ENCODE measurements at places on chromosomes 1 and 21. TPM values are rescaled to one million over a fixed set of nuclear protein-coding genes. Genes with fewer than 3 reads are reported as not detected.

DNA sequence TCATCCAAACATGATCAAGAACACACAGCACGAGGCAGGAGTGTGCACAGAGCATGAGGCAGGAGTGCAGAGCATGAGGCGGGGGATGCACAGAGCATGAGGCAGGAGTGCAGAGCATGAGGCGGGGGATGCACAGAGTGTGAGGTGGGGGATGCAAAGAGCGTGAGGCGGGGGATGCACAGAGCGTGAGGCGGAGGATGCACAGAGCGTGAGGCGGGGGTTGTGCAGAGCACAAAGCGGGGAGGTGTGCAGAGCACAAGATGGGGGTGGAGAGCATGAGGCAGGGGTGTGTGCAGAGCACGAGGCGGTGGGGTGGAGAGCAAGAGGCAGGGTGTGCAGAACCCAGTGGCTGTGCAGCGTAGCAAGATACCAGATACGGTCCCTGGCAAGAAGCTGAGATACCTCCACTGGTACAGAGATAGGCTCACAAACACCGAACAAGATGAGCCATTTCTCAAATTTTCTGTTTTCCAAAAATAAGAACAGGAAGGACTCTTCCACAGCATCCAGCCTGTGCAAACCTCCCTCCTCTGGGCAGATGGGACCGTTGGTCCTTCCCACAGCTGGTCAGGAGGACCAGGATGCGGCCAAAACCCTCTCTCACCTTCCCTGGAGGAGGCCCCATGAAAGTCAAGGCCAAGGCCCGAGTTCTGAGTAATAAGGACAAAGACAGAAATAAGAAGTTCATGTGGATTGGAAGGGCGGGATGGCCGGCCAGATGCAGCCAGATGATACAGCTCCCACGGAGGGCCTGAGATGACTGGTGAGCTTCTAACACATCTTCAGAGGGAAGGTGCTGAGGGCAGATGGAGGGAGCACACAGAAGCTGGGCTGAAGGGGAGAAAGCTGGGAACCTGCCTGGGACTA is 12.0 kb downstream of the SPATC1L start:
- peaks cover 2% of the 10 kb centered on the region for H3K36me3 ChIP-seq
- DNase-seq = no peak
- H3K27me3 ChIP-seq = peaks cover 23% of the 10 kb centered on the region

GRCh38 chr1:163836481-163836880 is 514.7 kb downstream of the NUF2 start:
- no peaks in the 10 kb centered on the region for H3K27me3 ChIP-seq
- no peaks in the 10 kb centered on the region for H3K36me3 ChIP-seq
- no peak overlapping the region for H3K4me3 ChIP-seq

DNA sequence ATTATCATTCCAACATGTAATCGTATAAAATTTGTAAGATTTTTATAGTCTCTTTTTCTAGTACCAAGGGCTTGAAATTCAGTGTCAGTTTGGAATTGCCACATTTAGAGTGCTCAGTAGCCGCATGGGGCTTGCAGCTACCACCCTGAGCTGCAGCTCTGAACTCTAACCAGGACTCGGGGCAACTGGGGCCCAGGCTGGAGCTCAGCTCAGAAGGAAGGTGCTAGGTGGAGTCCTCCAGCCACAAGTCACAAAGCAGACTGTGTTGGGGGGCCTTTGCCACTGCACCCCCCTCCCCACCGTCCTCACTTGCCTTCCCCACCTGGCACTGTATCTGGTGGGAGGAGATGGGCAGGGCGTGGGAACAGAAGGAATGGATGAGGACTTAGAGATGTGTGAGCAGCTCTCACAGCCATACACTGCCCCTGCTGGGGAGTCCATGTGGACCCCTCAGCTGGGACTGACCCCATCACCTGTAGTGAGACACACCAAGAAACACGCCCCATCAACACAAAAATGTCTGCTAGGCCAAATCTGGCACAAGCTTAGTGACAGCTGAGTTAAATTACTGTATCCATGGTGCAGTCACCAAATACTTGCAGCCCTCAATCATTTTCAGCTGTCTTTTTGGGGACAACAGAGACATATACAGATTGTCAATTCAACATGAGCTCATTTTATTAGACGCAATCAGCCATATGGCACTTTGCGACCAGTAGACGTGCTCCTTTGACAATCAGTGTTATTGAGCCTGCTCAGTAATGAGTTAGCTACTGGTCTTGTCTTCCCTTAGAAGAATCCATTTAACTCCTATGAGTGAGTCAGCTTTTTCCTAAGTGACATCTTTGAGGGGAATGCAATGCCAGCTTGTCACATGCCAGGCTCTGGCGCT is 241.7 kb upstream of the RAB4A start:
- peaks cover 30% of the 10 kb centered on the region for H3K4me1 ChIP-seq
- no peak overlapping the region for H3K27ac ChIP-seq
- peaks cover 3% of the 10 kb centered on the region for H3K27me3 ChIP-seq
- DNase-seq = no peak
- no peak overlapping the region for H3K4me3 ChIP-seq

DNA sequence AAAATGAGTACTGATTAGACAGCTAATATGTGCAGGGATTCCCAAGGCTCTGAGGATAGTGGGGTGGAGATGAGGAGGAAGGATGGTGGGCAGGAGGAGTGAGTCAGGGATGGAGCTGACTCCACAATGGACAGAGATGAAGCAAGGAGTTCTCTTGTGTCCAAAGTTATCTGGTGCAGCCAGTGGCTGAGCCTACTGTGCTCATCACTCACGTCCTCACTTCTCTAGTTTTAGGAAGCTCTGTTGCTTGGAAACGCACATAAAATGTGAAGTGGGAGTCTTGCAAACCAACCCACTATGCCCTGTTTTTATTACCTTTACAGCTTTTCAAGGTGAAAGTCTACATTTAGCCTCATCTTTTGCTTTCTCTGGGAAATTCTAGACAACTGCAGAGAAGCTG is 36.5 kb upstream of the SAMD13 start:
- H3K36me3 ChIP-seq = no peaks in the 10 kb centered on the region
- H3K27ac ChIP-seq = no peak overlapping the region
- no peaks in the 10 kb centered on the region for H3K4me1 ChIP-seq
- DNase-seq = no peak
- no peak overlapping the region for H3K4me3 ChIP-seq
- no peaks in the 10 kb centered on the region for H3K27me3 ChIP-seq

PDZK1 gene
- 0.42 TPM for total RNA-seq

LYPLA2 gene
- 73.2 TPM for total RNA-seq

SPRR2A gene
- total RNA-seq = not detected

MAD2L2 gene
- 68.7 TPM for total RNA-seq

Measured in activated CD4-positive, alpha-beta T cell treated with anti-CD3 and anti-CD28 coated beads, Interleukin-2, amount 10 ng/mL, durations not matched to agents 7 days and 5 days (primary cell).